ENCODE measurements at places on chromosomes 11 and 22.

GRCh38 chr11:44837661-44838060 lies 110.9 kb downstream of the TSPAN18 start:
- DNase-seq = no peak

GRCh38 chr11:35723493-35723892 lies 60.9 kb downstream of the TRIM44 start:
- no peak for DNase-seq

DNA sequence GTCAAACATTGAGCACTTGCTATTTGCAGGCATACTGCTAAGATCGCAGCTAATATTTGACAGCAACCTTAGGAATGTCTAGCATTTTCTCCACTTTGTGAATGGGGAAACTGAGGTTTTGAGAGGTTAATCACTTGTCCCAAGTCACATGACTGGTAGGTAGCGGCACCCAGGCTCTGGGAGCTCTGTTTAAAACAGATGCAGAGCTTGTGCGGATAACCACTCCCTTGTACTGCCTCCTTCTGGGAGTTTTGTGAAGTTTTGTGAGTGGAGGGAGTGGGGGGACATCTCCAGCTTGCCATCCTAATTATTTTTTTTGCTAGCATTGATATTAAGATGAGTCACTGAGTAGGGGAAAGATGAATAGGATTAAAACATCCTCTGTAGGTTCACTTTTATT lies 134.7 kb downstream of the GRIK4 start:
- no peak for DNase-seq

GRCh38 chr11:65865550-65866172 lies 5.4 kb downstream of the MUS81 start:
- DNase-seq = no peak

DNA sequence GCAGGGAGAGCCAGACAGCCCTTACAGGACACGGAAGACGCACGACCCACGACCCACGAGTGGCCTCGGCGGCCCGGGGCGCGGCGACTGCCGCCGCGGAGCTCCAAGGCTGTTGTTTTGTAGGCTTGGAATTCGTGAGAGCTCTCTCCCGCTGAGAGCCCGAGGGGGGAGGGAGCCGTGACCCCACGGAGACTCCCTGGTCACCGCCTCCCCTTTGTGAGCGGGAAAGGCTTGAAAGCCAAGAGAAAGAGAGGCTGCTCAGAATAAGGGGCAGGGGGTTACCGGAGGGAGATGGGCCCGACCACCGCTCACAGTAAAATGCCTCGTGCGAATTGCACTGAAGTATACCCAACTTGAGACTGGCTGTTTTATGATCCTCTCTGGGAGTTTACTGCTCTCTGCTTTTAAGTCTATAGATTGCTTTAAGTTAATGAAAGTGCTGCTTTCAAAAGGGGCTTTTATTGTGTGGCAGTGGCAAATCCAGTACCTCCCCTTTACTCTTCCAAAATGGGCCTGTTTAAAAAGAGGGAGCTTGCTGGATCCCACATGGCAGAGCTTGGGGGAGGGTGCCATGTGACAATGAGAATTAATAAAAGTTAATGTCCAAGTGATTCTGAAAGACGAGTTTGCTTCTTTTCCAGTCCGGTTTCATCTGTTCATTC lies 2.9 kb downstream of the PKNOX2 start:
- peak; percentile 70 for DNase-seq

- DNase-seq = no peak
These were observed 47.8 kb downstream of the FAM118A start for GRCh38 chr22:45357490-45357889.

DNA sequence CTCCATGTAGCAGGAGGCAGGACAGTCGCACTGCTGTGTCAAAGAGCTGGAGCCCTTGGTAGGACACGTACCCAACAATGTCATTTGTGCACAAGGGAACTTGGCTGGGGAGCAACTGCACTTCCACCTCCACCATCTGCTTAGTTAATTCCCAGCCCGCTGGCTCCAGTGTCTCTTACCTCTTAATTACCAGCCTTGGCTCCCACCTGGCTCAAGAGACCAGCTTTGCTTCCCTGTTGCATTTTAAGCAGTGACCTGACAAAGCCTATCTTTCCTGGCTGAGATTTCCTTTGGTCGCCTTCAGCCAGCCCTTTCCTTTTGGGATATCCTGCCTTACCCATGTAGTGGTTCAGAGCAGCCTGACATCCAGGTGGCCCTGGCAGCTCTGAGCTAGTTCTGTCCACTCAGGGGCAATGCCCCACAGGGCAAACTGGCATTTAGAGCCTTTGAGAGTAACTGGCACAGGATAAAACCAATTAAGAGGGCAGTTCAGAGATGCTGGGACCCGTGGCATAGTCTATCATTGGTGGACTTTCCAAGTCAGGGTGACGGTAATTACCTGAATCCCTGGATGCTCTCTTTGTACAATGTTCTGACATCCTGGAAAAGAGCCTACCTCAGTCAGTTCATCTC lies 212.6 kb upstream of the SORL1-AS1 start:
- DNase-seq = peak; percentile 71

- no peak for DNase-seq
These were observed 27.1 kb upstream of the NUP50 start for GRCh38 chr22:45136594-45136993.

DNA sequence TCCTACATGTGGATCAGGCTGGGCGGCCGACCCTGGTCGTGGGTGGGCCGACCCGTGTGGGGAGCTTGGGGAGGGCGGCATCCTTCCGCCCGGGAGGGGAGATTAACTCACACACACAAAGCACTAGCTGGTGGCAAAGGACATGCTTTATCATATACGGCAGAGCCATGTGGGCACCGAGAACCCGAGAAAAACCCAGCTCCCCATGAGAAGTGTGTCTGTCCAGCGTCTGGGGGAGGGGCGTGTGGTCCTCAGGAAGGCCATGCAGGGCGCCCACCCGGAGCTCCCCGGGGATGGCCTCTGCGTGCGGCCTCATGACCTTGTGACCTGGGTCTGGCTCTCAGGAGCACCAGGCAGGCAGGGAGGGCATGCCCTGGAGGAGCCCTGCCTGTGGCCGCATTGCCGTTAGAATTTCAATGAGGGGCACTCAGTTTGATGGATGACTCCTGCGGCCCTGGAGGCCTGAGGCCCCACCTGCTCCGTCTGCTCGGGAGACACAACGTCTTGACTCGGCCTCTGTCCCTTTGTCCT lies 39.4 kb upstream of the TOLLIP start:
- no peak for DNase-seq

- no peak for DNase-seq
These were observed 107.8 kb upstream of the NAV2 start for GRCh38 chr11:19604679-19605375.
